ENCODE measurements at places on chromosomes 1 and 21. TPM values are rescaled to one million over a fixed set of nuclear protein-coding genes. Genes with fewer than 3 reads are reported as not detected.
A peak's percentile ranks its signal among the peaks of the same experiment; 100 is the strongest.

- H3K27me3 ChIP-seq = no peaks in the 10 kb centered on the region
- peak overlapping the region; percentile 84 for H3K27ac ChIP-seq
- peaks cover 64% of the 10 kb centered on the region for H3K4me1 ChIP-seq
- peaks cover 25% of the 10 kb centered on the region for H3K36me3 ChIP-seq
These were observed 5.2 kb downstream of the H6PD start for GRCh38 chr1:9239622-9240401.

DNA sequence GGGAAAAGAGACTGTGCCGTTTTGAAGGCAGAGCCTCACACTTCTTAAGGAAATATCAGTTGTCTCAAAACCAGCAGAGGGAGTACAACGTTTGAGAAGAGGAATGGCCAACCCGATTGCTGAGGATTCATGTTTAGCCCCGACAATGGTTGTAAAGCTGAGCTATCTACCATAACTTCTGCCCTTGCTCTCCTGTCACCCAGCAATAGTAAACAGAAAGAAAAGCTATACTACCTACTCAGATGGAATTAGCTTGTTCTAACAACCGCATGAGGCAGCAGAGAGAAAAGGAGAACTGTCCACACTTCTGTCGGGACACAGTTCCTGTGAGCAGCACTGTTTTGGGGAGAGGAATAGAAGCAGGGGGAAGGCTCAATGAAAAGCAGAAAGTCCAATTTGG is 91.2 kb downstream of the SLC45A1 start:
- DNase-seq = peak; percentile 71
- peaks cover 38% of the 10 kb centered on the region for H3K4me1 ChIP-seq

DNA sequence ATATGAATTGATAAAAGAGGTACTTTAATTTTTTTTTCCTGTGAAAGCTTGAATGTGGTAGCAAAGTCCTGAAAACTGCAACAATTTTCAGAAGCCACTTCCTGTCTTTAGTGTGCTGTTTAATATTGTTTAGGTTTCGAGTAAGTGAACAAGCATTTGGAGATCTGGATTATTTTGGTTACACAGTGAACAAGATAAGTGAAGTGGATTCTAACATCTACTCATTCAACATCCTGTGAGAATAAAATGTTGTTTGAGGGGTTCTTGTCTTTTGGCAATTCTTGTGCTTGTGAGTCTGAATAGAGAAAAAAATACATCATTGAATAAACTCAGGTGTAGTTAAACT is 35.2 kb upstream of the PLA2G4A start:
- H3K27me3 ChIP-seq = peaks cover 2% of the 10 kb centered on the region
- no peaks in the 10 kb centered on the region for H3K36me3 ChIP-seq
- H3K4me3 ChIP-seq = no peak overlapping the region
- DNase-seq = no peak

Gene C1QTNF12
- total RNA-seq = 2.8 TPM

Gene TAL1
- total RNA-seq = not detected

- no peaks in the 10 kb centered on the region for H3K4me1 ChIP-seq
- no peak overlapping the region for H3K4me3 ChIP-seq
- H3K27me3 ChIP-seq = peaks cover 32% of the 10 kb centered on the region
- DNase-seq = no peak
- H3K36me3 ChIP-seq = no peaks in the 10 kb centered on the region
These were observed 17.4 kb downstream of the DNM3 start for GRCh38 chr1:171858696-171859095.

Gene SLAMF6
- total RNA-seq = 55.4 TPM

Gene SH2D2A
- 282 TPM for total RNA-seq

Gene G0S2
- total RNA-seq = 449 TPM

GRCh38 chr1:43041591-43041990 is 82.9 kb upstream of the SLC2A1 start:
- no peak overlapping the region for H3K27ac ChIP-seq
- H3K27me3 ChIP-seq = peaks cover 4% of the 10 kb centered on the region
- no peaks in the 10 kb centered on the region for H3K36me3 ChIP-seq
- H3K4me3 ChIP-seq = no peak overlapping the region

Gene COG2
- 44.1 TPM for total RNA-seq

Gene MRPL55
- total RNA-seq = 55.2 TPM

- H3K4me3 ChIP-seq = no peak overlapping the region
- H3K4me1 ChIP-seq = peaks cover 10% of the 10 kb centered on the region
- no peak for DNase-seq
- H3K27ac ChIP-seq = peak overlapping the region; percentile 10
- H3K27me3 ChIP-seq = no peaks in the 10 kb centered on the region
These were observed 6.2 kb downstream of the TMEM59 start for GRCh38 chr1:54046671-54047383.

DNA sequence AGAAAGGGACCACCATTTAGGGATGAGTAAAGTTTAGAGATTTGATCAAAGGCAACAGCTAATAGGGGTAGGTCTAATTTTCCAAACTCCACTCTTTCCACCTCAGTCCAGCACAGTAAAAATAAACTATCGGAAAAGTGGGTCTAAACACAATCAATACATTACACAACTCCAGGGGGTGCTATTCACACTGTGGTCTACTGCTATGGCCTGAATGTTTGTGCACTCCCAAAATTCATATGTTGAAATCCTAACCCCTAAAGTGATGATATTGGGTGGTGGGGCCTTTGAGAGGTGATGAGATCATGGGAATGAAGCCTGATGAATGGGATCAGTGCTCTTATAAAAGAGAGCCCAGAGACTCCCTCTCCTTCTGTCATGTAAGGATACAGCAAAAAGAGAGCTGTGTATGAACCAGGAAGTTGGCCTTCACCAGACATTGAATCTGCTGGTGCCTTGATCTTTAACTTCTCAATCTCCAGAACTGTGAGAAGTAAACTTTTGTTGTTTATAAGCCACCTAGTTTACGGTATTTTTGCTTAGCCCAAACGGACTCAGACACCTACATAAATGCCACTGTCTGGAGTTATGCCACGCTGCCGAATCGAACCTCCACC is 193.9 kb downstream of the OMA1 start:
- no peak overlapping the region for H3K27ac ChIP-seq
- no peak overlapping the region for H3K4me3 ChIP-seq

GRCh38 chr1:216778737-216779136 is 55.5 kb upstream of the ESRRG start:
- H3K4me1 ChIP-seq = no peaks in the 10 kb centered on the region
- no peaks in the 10 kb centered on the region for H3K36me3 ChIP-seq
- H3K27ac ChIP-seq = no peak overlapping the region
- H3K27me3 ChIP-seq = no peaks in the 10 kb centered on the region
- no peak for DNase-seq

Gene GPR25
- not detected for total RNA-seq

Gene GCLM
- total RNA-seq = 20.9 TPM

Gene BRDT
- total RNA-seq = not detected

Measured in activated CD4-positive, alpha-beta T cell treated with anti-CD3 and anti-CD28 coated beads, Interleukin-2, amount 10 ng/mL, durations not matched to agents 24 days and 14 days (primary cell).